Vagina (tissue), 2 donors: ENCODE measurements at places on chromosomes 6 and 20. TPM values are rescaled to one million over a fixed set of nuclear protein-coding genes. Genes with fewer than 3 reads are reported as not detected.

DNA sequence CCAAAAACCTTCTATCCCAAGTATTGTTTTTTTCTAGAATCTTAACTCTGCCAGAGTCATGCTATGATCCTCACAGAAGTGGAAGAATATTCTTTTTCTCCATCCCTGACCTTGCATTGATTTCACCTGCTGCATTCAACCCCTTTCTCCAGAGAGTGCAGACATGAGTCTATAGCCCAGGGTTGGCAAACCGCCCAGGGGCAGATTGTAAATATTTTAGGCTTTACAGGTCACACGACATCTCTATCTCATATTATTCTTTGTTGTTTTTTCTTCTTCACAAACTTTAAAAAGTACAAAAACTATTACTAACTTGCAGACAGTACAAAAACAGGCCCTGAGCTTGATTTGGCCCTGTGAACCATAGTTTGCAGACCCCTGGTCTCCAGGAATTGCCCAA is 112.1 kb upstream of the ASF1A start:
- no peak for DNase-seq

- DNase-seq = no peak
These were observed 10.4 kb upstream of the CALHM5 start for GRCh38 chr6:116500969-116501433.

- no peak for DNase-seq
These were observed 13.7 kb downstream of the ABHD12 start for GRCh38 chr20:25376886-25377285.

GRCh38 chr6:161266513-161267230 is 7.2 kb downstream of the AGPAT4 start:
- no peak for DNase-seq

Gene MATN4
- total RNA-seq = not detected

DNA sequence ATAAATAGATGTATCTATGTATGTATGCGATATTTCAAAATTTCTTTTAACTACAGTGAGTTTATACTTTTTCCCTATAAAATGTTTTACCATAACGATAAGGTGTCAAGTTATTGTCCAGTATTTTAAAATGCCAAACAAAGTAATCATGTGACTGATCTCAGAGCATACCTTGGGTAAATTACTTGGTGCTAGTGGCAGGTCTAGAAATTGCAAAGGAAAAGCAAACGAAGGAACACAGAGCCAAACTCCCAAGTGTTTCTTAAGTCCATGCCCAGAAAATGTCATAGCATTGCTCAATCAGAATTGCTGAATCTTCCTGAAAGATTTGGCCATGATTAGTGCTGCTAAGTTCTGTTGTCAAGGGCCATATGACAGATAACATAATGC is 77.5 kb downstream of the CAP2 start:
- DNase-seq = no peak

GRCh38 chr6:150033207-150033771 is 8.0 kb upstream of the RAET1L start:
- DNase-seq = no peak

Gene SRSF12
- total RNA-seq = 0.25 TPM

GRCh38 chr20:4632876-4633275 is 88.8 kb upstream of the PRND start:
- DNase-seq = no peak

- no peak for DNase-seq
These were observed 28.3 kb upstream of the LOC128125822 start for GRCh38 chr6:63543982-63544381.

Gene GSTA5
- not detected for total RNA-seq

Gene TRIM31
- not detected for total RNA-seq

Gene ADTRP
- total RNA-seq = not detected

DNA sequence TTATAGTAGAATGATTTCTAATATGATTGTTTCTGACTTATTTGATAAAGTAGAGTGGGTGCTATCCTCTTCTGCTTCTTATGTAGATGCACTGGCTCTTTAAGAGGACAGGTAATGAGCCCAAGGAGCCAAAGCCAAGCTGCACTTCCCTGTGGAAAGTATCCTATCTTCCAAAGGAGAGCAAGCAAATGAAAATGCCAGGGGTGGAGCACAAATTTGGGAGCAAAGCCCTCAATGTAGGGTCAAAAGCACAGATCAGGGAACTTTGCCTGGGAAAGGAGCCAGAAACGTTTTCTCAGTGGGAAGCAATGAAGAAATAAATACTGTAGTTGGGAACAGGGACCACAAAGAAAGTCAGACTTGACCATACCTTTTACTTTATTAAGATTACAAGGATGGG is 242.9 kb downstream of the SYNE1 start:
- DNase-seq = no peak

DNA sequence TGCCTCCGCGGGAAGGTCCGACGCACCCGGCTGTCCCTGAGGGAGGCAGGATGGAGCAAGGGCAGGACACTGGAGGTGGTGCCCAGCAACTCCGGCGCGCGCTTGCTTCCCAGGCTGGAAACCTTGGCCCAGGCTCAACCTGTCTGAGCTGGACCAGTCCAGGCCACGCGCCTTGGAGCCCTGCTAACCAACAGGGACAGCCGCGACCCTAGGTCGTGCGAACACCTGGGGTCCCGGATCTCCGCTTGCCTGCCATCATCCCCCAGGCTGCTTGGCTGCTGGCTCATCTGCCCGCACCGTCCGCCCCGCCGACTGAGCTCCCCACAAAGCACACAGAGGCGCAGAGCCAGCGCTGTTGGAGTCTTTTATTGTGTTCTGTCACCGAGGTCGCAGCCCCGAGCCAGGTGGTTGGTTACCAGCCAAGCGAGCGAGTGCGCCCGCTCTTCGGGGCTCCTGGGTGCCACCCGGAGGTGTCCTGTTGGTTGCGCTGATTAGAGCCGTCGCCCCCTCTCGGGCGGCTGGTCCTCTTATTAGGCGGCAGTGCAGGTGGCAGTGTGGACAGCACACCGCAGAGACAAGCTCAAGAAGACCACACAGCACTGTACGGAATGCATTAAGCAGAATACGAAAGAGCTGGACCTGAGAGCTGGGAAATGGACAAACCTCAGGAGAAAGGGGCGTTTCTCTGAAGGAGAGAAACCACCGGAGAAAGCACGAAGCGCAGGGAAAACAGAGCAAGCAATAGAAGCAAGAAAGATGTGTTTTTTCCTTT is 3.8 kb downstream of the COL12A1 start:
- no peak for DNase-seq

DNA sequence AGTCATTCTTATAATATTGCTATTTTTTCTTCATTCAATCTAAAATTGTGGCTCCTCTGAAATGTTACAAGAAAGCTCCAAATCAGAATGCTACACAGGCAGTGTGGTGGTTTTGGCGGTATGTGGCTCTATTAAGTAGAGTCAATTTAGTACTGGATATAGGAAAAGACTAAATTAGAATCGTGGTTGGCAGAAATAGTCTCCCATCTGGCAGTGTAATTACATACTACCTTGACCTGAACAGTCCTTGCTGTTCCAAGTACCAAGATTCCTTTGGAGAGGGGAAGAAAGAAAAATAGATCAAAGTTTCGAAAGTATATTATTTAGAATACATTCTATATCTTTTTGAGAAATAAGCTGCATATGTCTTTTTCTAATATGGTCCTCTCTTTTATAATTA is 78.2 kb downstream of the C6orf118 start:
- DNase-seq = no peak

DNA sequence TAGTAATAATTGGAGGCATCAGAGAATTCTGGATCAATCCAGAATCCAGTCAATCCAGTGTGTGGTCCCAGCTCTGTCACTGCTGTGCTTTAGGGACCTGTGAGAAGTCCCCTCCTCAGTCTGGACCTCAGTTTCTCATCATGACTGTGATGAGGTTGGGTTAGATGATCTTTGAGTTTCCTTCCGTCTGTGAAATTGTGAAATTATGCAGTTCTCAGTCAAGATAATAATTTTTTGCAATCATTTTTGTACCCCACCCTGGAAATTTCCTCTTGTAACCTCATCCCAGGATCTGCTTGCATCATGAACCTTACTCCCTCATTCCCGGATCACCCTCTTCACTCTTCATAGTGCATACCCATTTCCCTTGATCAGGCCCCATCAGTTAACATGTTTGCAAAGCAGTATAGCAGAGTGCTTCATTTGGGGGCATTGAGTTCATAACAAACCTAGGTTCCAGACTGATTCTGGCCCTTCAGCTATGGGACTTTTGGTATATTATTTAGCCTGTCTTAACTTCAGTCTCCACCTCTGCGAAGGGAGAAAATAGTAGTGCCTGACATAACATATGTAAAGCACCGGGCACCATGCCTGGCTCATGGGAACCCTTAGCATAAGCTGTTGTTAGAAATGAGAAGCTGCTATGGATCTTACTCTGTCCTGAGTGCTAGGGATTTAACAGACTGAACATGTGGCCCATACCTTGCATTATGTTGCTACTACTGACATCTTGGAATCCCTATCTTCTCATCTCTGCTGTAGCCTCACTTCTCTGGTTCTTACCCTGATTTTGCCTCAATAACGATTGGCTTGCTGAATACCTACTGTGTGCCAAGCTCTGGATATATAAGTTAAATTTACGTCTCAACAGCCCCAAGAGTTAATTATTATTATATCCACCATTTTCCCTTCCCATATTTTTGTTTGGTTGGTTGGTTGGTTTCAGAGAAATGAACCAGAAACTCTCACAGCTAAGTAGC is 1.3 kb downstream of the ZNF76 start:
- no peak for DNase-seq

DNA sequence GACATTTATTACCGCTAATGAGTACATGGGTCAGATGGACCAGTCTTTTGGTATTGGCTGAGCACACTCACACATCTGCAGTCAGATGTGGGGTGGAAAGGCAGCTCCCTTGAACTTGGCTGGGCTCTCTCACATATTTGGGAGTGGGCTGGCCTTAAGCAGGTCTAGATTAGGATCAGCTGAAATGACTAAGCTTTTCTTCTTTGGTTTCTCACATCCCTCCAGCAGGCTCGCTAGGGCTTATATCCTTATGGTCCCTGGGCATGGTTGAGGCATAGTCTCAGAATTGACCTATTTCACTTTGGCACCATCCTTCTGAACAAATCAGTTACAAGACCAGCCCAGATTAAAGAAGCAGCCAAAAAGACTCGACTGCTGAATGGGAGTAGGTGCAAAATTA is 14.4 kb upstream of the PLCB1 start:
- no peak for DNase-seq

Gene FOXQ1
- 6.4 TPM for total RNA-seq

- DNase-seq = no peak
These were observed 522.8 kb upstream of the AGPAT4 start for GRCh38 chr6:161796681-161797080.

- DNase-seq = no peak
These were observed 37.5 kb downstream of the CARMIL1 start for GRCh38 chr6:25316626-25317025.
